ENCODE measurements at places on chromosomes 3 and 15. TPM values are rescaled to one million over a fixed set of nuclear protein-coding genes. Genes with fewer than 3 reads are reported as not detected.

- H3K4me3 ChIP-seq: no peak overlapping the region
- no peak overlapping the region for H3K27ac ChIP-seq
- H3K27me3 ChIP-seq: peaks cover 17% of the 10 kb centered on the region
- peaks cover 26% of the 10 kb centered on the region for H3K4me1 ChIP-seq
- H3K36me3 ChIP-seq: no peaks in the 10 kb centered on the region
Measured at GRCh38 chr3:34068505-34068904, 270.1 kb downstream of the PDCD6IP start.

DNA sequence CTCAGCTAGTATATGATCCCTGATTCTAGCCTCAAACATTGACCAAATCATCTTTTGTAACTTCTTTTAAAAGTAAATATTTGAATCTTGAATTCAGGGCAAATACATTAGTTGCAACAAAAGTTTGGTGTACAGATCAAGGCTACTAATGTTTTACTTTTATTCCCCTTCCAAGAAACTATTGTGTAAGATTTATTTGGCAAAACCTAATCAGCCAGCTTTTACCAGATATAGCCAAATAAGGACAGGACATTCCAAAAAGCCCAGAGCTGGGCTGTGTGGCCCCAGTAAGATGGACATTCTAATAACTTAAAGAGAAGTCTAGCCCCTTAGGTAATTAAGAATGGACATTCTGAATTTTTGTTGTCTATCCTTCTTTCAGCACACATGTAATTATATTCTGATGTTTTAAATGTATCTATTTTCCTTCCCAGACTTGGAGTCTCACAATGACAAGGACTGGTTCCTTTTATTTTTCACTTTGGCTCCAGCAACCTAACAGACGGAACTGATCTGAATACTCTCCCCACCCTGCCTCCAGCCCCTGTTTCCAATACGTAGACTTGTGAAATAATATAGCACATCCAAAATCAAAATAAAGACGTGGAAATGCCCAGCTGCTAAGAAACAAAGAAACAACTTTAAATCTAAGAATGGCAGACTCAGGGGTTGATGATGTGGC lies 48.1 kb downstream of the STARD5 start:
- H3K4me1 ChIP-seq: peaks cover 12% of the 10 kb centered on the region
- H3K4me3 ChIP-seq: no peak overlapping the region
- no peak for DNase-seq
- peaks cover 5% of the 10 kb centered on the region for H3K27me3 ChIP-seq

DNA sequence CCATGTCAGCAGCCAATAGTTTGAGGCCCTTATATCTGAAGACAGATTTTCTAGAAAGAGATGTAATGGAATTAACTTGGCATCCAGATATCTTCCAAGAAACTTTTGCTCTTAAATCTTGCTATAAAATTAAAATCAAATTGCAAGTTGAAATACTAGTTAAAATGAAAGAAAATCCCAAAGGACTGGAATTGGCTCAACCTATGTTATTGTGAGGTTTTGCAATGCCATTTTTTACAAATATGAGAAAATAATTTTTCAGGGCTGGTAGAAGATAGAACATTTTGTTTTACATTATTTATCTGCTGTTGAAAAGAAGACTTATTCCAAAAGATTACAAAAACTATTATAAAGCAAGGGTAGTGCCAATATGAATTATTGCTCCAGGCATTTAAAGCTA lies 92.2 kb upstream of the AGTR1 start:
- H3K36me3 ChIP-seq: no peaks in the 10 kb centered on the region
- no peak overlapping the region for H3K4me3 ChIP-seq
- DNase-seq: no peak
- no peaks in the 10 kb centered on the region for H3K4me1 ChIP-seq

- H3K27ac ChIP-seq: no peak overlapping the region
- H3K27me3 ChIP-seq: peaks cover 4% of the 10 kb centered on the region
- peaks cover 11% of the 10 kb centered on the region for H3K4me1 ChIP-seq
- no peak overlapping the region for H3K4me3 ChIP-seq
Measured at GRCh38 chr15:91482799-91483198, 370.7 kb upstream of the SLCO3A1 start.

Gene ELP6
- total RNA-seq: 65.4 TPM

Gene ZNF770
- 158 TPM for total RNA-seq

Gene TLR9
- not detected for total RNA-seq

Measured in WTC11 (cell line).